ENCODE measurements at places on chromosomes 7 and 10. TPM values are rescaled to one million over a fixed set of nuclear protein-coding genes. Genes with fewer than 3 reads are reported as not detected.

RAB18 gene
- 141 TPM for total RNA-seq

- H3K27ac ChIP-seq, result peak overlapping the region; percentile 94
- H3K27me3 ChIP-seq, result no peaks in the 10 kb centered on the region
- DNase-seq, result no peak
- H3K4me3 ChIP-seq, result peak overlapping the region; percentile 89
- H3K36me3 ChIP-seq, result no peaks in the 10 kb centered on the region
These were observed 628 bp downstream of the MPLKIP start for GRCh38 chr7:40133561-40134427.

- no peaks in the 10 kb centered on the region for H3K27me3 ChIP-seq
- no peaks in the 10 kb centered on the region for H3K36me3 ChIP-seq
- H3K4me3 ChIP-seq, result peak overlapping the region; percentile 76
- H3K4me1 ChIP-seq, result peaks cover 6% of the 10 kb centered on the region
- DNase-seq, result no peak
- H3K27ac ChIP-seq, result peak overlapping the region; percentile 91
These were observed 1.7 kb downstream of the DPY19L1 start for GRCh38 chr7:35035511-35035961.

GRCh38 chr7:128725531-128725930 is 13.6 kb upstream of the CALU start:
- H3K27me3 ChIP-seq, result no peaks in the 10 kb centered on the region
- H3K4me1 ChIP-seq, result no peaks in the 10 kb centered on the region
- no peak for DNase-seq
- no peak overlapping the region for H3K27ac ChIP-seq
- H3K36me3 ChIP-seq, result no peaks in the 10 kb centered on the region
- H3K4me3 ChIP-seq, result no peak overlapping the region

DNA sequence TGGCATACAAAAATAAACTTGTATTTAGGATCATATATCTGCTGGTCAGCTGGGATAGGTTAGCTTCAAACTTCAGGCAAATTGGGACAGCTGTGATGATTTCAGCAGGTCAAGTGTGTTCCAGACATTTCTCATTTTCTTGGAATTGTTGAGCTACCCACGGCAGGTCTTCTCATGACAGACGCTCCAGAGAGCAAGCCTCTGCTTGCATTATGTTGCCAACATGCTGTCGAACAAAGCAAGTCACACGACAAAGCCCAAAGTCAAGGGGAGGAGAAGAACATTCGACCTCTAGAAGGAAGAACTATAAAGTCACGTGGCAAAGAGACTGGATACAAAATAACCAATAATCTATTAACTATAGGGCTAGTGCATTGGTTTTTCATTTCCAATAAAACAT is 103.5 kb downstream of the RAB18 start:
- peaks cover 3% of the 10 kb centered on the region for H3K4me1 ChIP-seq
- no peaks in the 10 kb centered on the region for H3K36me3 ChIP-seq
- no peak overlapping the region for H3K4me3 ChIP-seq
- no peak overlapping the region for H3K27ac ChIP-seq
- no peak for DNase-seq

DNA sequence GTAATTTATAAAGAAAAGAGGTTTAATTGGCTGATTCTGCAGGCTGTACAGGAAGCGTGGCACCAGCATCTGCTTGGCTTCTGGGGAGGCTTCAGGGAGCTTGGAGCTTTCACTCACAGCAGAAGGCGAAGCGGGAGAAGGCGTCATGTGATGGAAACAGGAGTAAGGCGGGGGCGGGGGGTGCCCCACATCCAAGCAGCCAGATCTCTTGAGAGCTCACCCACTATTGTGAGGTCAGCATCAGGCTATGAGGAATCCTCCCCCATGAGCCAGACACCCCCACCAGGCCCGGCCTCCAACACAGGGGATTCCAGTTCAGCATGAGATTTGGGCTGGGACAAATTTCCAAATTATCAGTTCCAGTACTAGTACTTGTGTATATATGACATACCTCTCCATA is 46.2 kb downstream of the WDR37 start:
- DNase-seq, result no peak
- peaks cover 9% of the 10 kb centered on the region for H3K36me3 ChIP-seq
- no peak overlapping the region for H3K27ac ChIP-seq
- H3K4me3 ChIP-seq, result no peak overlapping the region
- H3K27me3 ChIP-seq, result no peaks in the 10 kb centered on the region

DNA sequence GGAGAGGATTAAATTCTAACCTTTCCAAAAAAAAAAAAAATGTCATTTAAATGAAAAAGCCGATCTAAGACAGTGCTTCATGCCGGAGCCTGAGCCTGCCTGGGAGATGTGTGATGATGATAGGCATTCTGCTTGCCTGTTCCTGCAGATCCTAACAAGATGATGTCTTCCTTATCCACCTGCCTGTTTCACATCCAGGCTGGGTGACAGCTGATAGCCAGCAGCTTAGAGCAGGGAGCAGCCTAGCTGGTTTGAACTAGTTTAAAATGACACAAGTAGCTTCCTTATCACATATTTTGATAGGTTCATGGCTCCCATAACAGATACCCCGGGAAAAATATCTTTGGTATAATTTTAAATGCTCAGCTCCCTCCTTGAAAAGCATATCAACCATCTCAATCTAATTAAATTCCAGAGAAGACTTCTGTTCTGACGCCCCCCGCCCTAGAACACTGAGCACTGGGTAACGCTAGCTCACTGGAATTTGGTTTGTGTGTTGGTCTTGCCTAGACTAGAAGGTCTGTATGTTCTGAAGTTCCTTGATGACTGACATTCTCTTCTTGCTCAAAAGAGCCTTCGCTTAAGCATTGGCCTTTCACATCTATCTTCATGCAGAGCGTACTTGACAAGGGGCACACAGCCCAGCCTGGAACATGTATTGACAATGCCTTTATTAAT is 96.9 kb upstream of the FGFR2 start:
- H3K4me1 ChIP-seq, result no peaks in the 10 kb centered on the region
- H3K4me3 ChIP-seq, result no peak overlapping the region
- H3K27me3 ChIP-seq, result peaks cover 12% of the 10 kb centered on the region
- no peaks in the 10 kb centered on the region for H3K36me3 ChIP-seq
- DNase-seq, result no peak
- H3K27ac ChIP-seq, result no peak overlapping the region

DNA sequence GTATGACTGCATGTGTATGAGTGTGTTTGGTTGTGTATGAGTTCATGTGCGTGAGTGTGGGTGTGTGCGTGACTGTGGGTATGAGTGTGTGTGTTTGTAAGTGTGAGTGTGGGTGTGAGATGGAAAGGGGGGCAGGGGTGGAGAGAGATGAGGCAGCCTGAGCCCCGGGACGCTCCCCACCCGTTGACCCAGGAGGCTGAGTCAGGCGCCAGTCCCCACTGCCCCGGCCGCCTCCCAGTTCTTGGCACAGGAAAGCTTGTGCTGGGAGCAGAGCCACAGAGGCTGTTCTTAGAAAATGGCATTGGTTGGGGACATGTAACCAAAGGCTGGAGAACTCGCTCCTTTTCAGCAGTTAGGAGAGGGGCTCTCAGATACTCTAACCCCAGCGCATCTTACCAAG is 27.8 kb upstream of the NUB1 start:
- H3K27ac ChIP-seq, result no peak overlapping the region
- H3K27me3 ChIP-seq, result no peaks in the 10 kb centered on the region
- no peaks in the 10 kb centered on the region for H3K36me3 ChIP-seq
- peak; percentile 69 for DNase-seq
- no peak overlapping the region for H3K4me3 ChIP-seq

GRCh38 chr7:70241536-70242175 is 643.4 kb downstream of the AUTS2 start:
- no peaks in the 10 kb centered on the region for H3K36me3 ChIP-seq
- H3K4me1 ChIP-seq, result no peaks in the 10 kb centered on the region
- H3K27ac ChIP-seq, result no peak overlapping the region
- no peaks in the 10 kb centered on the region for H3K27me3 ChIP-seq
- no peak for DNase-seq

GRCh38 chr7:142808802-142809583 is 38.2 kb downstream of the PRSS2 start:
- no peaks in the 10 kb centered on the region for H3K4me1 ChIP-seq
- no peak overlapping the region for H3K4me3 ChIP-seq
- no peak for DNase-seq
- H3K36me3 ChIP-seq, result no peaks in the 10 kb centered on the region

GRCh38 chr10:23195846-23196600 is 3.9 kb downstream of the PTF1A start:
- H3K4me1 ChIP-seq, result peaks cover 8% of the 10 kb centered on the region
- no peaks in the 10 kb centered on the region for H3K36me3 ChIP-seq
- H3K27me3 ChIP-seq, result peaks cover 69% of the 10 kb centered on the region

KCP gene
- total RNA-seq, result 0.21 TPM

DNA sequence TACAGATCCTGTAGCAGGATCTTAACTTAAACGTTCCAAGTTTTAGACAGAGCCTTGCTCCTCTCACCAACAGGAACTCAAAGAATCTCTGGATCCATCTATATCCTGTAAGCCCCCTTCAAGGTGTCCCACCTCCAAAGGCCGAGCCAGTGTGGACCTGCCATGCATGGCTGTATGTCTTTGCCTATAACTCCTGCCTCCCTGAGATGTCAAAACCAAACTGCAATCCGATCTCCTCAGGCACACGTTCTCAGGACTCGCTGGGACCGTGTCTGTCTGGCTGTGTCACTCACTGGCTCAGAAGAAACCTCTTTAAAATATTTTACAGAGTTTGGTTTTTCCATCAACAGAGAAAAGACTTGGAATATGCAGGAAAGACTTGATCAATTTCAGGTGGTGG is 51.4 kb upstream of the FAM20C start:
- H3K4me1 ChIP-seq, result peaks cover 19% of the 10 kb centered on the region
- DNase-seq, result no peak
- H3K36me3 ChIP-seq, result no peaks in the 10 kb centered on the region
- H3K4me3 ChIP-seq, result no peak overlapping the region
- no peak overlapping the region for H3K27ac ChIP-seq

- H3K4me1 ChIP-seq, result no peaks in the 10 kb centered on the region
- no peaks in the 10 kb centered on the region for H3K27me3 ChIP-seq
- H3K36me3 ChIP-seq, result no peaks in the 10 kb centered on the region
- no peak overlapping the region for H3K4me3 ChIP-seq
These were observed 278.8 kb downstream of the DNAJB9 start for GRCh38 chr7:108848486-108848885.

MMD2 gene
- total RNA-seq, result not detected

DHX32 gene
- 27.3 TPM for total RNA-seq

DNA sequence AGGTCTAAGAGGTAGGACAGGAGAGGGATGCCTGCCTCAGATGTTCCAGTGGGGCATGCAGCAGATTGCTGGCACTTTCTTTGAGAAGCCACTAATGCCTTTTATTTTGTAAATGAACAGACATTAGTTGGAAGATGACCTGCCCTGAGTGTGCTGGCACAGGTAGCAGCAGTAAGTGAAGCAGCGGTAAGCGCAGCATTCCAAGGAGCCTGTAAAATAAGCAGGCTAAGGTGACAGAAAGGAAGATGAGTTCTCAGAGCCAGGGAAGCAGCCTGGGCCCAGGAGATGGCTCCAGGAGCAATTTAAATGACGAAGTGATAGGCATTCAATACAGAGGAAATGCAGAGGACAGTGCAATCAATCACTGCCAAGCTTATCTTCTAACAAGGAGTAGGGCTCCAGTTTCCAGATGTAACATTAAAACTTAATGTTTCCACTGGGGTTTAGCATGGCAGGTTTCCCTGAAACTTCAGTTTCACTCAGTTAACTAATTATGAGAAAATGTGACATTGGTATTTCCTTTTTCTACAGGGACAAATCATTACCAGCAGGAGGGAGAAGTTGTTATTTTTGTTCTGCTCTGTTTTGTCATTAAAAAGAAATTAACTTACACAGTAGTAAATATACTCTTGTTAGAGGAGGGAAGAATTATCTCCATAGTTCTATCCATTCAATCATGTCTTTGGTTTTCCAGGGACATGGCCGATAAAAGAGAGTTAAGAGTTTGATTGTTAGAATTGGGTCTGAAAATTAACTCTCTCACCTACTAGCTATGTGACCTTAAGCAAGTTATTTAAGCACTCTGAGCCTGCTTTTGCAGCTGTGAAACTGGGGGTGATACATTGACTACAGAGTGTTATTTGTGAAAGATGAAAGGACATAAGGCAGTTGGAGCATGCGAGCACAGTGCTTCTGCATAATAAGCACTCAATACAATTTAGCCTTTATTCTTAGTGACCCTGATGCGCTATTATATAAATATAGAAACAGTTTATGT is 96.6 kb upstream of the PTN start:
- no peak overlapping the region for H3K4me3 ChIP-seq
- H3K27ac ChIP-seq, result no peak overlapping the region
- H3K27me3 ChIP-seq, result no peaks in the 10 kb centered on the region
- H3K4me1 ChIP-seq, result no peaks in the 10 kb centered on the region
- no peaks in the 10 kb centered on the region for H3K36me3 ChIP-seq

DNA sequence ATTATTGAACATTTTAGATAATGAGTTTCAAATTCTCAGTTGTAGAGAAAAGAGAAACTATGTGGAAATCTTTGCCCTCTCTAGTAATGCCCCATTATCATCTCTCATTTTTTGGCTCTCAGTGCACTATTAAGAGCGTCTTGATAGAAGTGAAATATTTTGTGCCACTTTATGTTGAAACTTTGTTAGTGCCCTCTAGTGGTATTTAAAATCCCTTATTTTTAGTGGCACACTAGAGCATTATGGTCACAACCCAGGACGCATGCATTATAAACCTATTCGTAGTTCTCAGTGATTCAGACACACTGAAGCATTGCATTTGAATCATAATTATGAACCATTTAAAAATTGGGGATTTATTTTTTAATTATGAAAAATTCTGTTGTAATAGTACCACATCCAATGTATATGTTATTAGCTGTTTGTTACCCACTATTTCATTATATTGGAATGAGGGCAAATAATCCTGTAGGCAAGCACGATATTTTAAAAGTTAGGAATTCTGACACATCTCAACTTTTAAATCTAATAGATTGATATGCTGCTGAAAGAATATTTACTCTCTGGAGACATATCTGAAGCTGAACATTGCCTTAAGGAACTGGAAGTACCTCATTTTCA is 21.9 kb downstream of the PDCD4 start:
- DNase-seq, result no peak
- no peaks in the 10 kb centered on the region for H3K27me3 ChIP-seq
- peaks cover 3% of the 10 kb centered on the region for H3K4me1 ChIP-seq
- H3K36me3 ChIP-seq, result peaks cover 4% of the 10 kb centered on the region
- no peak overlapping the region for H3K27ac ChIP-seq
- no peak overlapping the region for H3K4me3 ChIP-seq

PTPN20 gene
- 4.0 TPM for total RNA-seq

- H3K4me1 ChIP-seq, result peaks cover 23% of the 10 kb centered on the region
- H3K27me3 ChIP-seq, result no peaks in the 10 kb centered on the region
- H3K4me3 ChIP-seq, result no peak overlapping the region
- no peak overlapping the region for H3K27ac ChIP-seq
These were observed 52.0 kb downstream of the ZRANB1 start for GRCh38 chr10:124993736-124994451.

OLAH gene
- total RNA-seq, result not detected

DNA sequence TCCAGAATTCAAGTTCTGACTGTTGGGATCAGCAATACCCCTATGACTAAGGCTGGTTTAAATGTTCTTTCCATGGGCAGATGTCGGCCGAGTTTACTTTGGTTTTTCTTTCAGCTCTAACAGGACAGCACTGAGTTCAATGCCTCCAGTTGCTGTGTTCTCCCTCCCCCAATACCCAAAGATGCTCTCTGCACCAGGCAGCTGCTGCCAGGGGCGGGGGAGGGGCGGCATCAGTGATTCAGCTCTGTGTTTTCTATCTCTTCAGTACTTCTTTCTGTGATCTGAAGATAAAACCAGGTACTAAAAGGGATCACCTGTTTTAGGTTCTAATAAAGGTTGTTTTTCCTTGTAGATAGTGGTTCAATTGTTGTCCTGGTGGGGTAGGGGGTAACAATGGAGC is 576.7 kb upstream of the POT1 start:
- H3K4me3 ChIP-seq, result no peak overlapping the region
- no peaks in the 10 kb centered on the region for H3K4me1 ChIP-seq
- no peaks in the 10 kb centered on the region for H3K36me3 ChIP-seq
- no peaks in the 10 kb centered on the region for H3K27me3 ChIP-seq

Measured in heart left ventricle (tissue), 16 donors.